ENCODE measurements at places on chromosomes 1 and 21.

- no peak for DNase-seq
Observed at GRCh38 chr1:151222130-151222529, 23.8 kb downstream of the PIP5K1A start.

DNA sequence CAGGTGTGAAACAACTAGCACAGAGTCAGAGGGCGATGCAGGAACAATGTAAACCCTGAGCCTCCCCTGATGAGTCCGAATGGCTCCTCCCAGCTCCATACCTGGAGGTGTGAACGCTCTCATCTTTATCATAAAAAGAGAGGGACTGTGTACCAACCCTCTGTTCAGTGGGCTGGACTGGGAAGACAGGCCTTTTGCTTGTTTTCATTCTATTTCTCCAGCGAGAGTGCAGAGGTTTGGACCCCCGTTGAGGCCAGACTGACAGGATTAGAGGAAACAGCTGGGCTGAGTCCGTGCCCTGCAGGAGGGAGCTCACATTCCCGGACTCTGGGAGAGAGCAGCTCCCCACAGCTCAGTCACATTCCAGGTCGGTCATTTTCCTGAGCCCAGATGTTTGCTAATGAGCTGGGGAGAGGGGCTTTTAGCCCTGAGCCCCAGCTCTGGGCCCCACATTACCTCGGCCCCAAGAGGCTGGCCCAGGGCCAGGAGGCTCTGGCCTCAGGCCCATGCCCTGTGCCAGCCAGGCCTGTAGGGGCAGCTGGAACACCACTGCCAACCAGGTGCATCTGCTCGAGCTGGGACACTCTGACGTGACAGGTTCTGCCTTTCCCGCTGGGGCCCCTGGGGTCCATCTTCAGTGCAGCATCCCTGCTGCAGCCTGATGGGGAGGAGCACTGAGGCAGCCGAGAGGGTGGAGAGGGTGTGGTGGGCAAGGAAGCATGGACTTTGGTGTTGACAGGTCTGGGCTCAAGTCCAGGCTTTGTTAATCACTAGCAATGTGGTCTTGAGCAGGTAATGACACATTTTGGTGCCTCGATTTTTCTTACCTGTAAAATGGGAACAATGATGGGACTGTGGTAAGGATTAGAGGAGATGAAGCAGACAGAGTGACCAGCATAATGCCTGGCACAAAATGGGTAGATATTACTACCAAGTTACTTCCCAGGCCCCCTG, 3.5 kb upstream of the NBL1 start:
- no peak for DNase-seq

- no peak for DNase-seq
Observed at GRCh38 chr1:108050911-108051629, 86.1 kb upstream of the VAV3 start.

DNA sequence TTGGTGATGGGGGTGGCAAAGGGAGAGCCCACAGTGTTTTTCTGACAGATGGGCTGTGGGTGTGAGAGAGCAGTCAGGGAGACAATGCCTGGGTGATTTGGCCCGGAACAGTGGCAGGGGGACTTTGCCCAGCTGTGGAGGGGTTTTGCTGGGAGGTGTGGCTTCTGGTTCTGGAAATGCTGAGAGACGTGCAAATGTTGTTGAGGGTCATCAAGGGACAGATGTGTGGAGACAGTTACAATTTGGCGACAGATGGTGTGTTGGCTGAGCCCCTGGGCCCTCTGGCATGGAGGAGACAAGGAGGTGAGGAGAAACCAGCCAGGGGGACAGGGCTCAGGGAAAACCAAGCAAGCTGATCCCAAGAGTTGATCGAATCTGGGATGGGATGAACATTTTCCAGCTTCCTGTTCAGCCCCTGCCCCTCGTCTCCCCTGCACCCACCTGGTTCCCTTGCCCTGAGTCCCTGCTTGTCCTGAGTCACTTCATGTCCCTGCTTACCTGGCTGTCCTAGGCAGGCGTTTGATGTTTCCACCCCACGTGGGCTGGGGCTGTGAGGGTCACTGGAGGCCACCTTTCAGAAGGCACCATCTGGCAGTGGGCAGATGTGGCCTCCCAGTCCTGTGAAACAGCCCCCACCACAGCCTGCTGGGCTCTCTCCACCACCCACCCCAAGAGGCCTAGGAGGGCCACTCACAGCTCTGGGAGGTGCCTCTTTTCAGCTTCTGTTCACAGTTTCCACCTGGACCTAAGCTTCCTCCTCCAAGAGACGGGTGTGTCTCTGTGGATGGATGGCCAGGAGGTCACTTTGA, 15.8 kb upstream of the ZNF678 start:
- no peak for DNase-seq

DNA sequence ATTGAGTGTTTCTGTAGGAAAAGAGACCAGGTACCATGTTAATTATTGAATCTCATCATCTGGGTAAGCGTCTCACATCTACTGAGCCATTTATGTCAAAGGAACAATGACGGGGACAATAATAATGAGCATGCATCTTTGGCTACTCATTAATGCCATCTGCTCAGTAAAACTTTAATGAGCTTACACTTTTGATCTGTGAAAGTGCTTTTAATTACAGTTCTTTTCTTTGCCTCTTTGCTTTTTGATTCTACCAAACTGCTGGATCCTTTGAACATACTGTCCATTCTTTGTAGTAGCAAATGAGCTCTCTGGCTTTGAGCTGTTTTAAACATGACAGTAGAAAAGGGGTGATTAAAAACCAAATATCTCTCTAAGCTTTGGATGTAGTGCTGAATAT, 181.2 kb upstream of the IVNS1ABP start:
- DNase-seq, result no peak

DNA sequence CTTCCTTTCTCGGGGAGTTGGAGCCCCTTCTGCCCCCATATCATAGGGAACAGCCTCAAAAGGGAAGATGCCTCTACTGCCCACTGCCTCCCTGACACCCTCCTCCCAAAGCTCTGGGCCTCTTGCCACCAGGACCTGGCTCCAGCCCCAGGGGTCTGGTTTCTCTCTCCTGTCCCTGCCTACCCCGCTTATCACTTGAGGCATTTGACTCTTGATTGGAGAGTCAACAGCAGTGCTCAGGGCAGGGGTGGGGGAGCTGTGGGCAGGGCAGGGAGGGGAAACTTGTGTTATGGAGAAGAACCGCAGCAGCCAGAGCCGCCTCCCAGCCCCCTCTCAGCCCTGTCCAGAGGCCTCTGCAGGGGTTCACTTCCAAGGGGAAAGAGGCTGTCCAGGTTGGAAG, 573 bp downstream of the TRIM63 start:
- DNase-seq, result no peak

DNA sequence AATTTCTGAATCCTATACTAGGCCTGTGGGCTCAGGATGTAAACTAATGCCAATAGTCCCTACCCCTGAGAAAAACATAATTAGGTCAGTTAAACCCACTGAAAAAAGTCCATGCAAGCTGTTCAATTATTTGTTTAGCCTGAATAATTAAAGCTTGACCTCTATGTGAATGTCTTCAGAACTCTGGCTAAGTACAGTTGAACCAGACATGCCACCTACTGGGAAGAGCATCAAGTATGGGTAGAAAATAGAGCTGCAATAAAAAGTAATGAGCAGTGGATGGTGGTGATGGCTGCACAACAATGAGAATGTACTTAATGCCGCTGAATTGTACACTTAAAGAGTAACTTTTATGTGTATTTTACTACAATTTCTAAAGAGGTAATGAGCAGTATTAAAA, 23.6 kb upstream of the SLC19A2 start:
- DNase-seq, result no peak

- DNase-seq, result no peak
Observed at GRCh38 chr21:37424396-37424795, 57.8 kb downstream of the DYRK1A start.

DNA sequence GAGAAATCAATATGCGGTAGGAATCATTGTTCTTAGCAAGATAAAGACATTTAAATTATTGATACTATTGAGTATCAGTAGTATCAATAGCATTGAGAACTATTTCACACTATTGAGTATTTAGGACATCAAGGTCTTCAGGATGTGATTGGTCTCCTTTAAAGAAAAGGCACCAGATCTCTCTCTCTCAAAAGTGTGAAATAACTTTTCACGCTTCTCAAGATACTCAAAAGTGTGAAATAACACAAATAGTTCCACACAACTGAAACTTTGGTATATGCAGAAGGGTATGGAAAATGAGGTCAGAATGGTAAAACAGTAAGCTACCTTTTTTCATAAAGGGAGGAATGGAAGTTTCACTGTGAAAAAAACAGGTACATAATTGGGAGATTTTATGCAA, 6.7 kb upstream of the PYHIN1 start:
- DNase-seq, result no peak

DNA sequence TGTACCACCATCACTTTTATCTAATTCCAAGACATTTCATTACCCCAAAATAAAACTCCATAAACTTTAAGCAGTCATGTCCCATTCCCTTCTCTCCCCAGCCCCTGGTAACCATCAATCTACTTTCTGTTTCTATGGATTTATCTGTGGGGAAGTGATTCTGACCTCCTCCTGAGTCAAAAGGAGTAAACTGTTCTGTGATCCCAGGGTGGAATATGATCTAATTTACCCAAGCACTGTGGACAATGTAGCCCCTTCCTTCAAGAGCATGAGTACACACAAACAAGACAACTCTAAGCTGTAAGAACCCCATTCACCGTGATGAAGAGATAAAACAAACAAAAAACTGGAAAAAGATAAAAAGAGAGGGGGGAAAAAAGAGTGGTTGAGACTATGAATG, 77.9 kb downstream of the PLPP3 start:
- DNase-seq, result no peak

GRCh38 chr1:1033009-1033587, 13.2 kb downstream of the AGRN start:
- peak; percentile 81 for DNase-seq

- no peak for DNase-seq
Observed at GRCh38 chr21:18608226-18608625, 204.6 kb upstream of the TMPRSS15 start.

DNA sequence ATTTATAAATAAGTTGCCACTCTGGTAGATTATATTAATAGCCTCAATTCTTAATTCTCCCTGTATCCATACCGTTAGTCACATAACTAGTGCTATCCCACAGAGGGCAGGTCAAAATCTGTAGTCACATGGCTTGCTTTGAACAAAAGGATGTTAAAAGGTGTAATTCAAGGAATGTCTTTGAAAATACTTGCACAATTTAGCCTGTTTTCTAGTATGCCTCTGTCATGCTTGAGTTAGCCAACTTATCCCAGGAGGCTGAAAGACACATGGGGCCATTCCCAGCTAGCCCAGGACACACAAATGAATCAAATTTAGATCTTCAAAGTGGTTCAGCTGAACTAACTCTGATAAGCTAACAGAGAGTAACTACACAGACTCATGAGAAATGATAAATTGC, 758.5 kb upstream of the NEGR1 start:
- DNase-seq, result no peak

- no peak for DNase-seq
Observed at GRCh38 chr1:212955961-212956620, 5.8 kb downstream of the VASH2 start.

GRCh38 chr1:49306507-49307070, 529.9 kb upstream of the BEND5 start:
- no peak for DNase-seq

- DNase-seq, result no peak
Observed at GRCh38 chr1:107673006-107673405, 292.0 kb downstream of the VAV3 start.

- no peak for DNase-seq
Observed at GRCh38 chr1:63261736-63262458, 60.5 kb upstream of the FOXD3 start.

DNA sequence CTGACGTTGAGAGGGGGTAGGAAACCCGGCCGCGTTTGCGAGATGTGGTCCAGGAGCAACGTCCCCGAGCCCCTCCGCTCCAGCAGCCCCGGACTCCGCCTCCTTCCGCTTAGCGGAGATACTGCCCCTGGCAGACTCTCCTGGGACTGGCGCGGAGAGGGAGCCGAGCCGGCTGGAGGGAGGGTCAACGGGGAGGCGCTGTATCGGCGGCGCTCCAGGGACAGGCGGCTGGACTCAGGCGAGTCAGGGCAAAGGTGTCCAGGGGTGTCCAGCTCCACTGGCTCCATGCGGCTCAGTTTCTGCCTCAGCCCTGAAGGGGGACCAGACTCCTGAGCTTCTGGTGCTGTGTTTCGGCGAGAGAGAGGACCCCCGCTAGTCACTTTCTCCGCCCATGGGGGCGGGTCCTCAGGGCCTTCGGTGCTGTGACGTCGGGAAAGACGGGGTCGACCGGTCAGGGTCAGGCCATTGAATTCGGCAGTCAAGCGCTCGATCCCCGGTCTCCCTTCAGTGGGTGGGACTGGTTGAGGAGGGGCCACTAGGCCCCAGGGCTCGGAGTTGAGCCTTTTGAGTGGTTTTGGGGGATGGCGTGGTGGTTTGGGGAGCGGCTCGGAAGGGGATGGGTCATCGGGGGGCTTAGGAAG, 2.8 kb upstream of the LIX1L start:
- no peak for DNase-seq

DNA sequence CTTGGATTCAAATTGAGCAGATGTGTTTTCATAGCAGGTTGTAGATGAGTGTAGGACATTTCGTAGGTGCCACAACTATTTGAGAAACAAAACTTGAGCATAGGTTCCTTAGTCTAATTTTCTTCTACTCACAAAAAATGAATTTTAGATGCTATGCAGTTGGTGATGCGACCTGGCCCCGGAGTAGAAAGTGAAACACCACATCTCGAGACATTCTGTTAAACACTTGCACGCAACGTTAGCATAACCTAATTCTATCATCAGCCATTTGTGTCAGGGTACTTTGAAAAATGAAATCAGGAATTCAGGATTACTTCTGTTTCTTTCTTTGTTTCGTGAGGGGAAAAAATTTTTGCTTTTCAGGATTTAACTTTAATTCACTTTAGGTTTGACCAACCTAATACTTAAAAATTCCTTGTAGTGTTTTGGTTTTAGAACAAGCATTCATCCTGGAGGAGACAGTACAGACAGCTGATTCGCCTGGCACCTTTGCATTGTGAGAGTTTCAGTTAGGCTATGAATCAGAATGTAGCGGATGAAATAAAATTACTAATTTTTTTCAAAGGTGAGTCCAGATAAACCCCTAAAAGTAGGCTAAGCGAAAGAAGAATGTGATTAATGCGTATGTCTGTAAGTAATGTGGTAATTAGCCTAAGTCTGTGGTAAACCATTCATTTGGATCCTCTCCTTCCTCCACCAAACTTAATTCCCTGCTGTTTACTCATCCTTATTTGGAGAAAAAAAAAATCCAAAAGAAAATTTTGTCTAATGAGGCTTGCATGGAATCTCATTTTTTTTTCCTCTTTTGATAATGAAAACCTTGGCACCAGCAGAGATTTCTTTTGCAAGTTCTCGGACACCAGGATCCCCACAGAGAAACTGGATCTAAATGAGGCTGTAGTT, 44.9 kb downstream of the MAP3K21 start:
- no peak for DNase-seq

DNA sequence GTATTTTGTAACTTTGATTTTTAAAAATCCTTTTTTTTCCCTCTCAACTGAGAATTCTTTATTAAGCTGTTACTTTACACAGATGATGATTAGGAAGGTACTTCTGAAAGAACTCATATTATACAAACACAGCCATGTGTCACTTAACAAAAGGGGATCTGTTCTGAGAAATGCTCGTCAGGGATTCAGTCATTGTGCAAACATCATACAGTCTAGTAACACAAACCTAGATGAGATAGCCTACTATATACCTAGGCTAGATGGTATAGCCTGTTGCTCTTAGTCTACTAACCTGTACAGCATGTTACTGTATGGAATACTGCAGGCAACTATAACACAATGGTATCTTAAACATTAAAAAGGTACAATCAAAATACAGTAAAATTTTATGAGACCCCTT, 24.9 kb downstream of the AHCTF1 start:
- no peak for DNase-seq

GRCh38 chr1:233421293-233421692, 93.8 kb downstream of the MAP3K21 start:
- no peak for DNase-seq

- no peak for DNase-seq
Observed at GRCh38 chr1:197776351-197777105, 1.2 kb upstream of the DENND1B start.

GRCh38 chr21:42806509-42807140, 72.7 kb downstream of the WDR4 start:
- DNase-seq, result peak; percentile 51
